ENCODE measurements at places on chromosomes 6 and 20.

DNA sequence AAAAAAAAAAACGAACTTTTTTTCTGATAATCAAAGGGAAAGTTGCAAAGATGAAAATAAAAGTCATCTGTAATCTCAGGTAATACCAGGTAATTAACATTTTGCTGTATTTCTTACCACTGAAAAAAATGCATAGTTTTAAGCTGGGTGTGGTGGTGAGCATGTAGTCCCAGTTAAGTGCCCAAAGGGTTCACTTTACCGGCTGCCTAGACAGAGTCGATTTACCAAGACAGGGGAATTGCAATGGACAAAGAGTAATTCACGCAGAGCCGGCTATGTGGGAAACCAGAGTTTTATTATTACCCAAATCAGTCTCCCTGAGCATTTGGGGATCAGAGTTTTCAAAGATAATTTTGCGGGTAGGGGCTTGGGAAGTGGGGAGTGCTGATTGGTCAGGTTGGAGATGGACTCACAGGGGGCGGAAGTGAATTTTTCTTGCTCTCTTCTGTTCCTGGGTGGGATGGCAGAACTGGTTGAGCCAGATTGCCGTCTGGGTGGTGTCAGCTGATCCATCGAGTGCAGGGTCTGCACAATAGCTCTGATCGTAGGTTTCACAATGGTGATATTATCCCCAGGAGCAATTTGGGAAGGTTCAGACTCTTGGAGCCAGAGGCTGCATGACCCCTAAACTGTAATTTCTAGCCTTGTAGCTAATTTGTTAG, 51.9 kb downstream of the RPF2 start:
- DNase-seq, result no peak

GRCh38 chr6:110550353-110550752, 73.9 kb upstream of the SLC22A16 start:
- DNase-seq, result no peak

- DNase-seq, result peak; percentile 63
Observed at GRCh38 chr6:27814665-27815424, 97.4 kb downstream of the OR2B2 start.

- DNase-seq, result no peak
Observed at GRCh38 chr6:41445261-41445660, 100.9 kb upstream of the FOXP4 start.

DNA sequence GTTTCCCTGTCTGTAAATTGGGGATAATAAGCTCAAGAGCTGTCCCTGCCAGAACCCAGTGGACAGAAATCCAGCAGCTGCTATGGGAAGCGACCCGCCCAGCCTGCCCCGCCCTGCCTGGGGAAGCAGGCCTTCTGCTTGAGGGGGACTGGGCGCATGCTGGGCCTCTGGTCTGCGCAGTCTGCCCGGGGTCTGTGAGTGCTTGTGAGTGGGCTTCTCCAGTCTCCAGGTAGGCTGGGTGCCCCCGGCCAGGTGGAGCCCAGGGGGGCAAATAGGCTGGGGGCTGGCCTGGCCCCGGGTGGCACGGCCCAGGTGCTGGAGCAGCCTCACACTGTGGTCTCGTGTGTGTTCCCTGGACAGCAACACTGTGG, 648 bp upstream of the RBBP8NL start:
- DNase-seq, result no peak

- no peak for DNase-seq
Observed at GRCh38 chr20:2150660-2151059, 49.0 kb downstream of the STK35 start.

- no peak for DNase-seq
Observed at GRCh38 chr6:125022391-125022989, 60.3 kb downstream of the RNF217 start.

DNA sequence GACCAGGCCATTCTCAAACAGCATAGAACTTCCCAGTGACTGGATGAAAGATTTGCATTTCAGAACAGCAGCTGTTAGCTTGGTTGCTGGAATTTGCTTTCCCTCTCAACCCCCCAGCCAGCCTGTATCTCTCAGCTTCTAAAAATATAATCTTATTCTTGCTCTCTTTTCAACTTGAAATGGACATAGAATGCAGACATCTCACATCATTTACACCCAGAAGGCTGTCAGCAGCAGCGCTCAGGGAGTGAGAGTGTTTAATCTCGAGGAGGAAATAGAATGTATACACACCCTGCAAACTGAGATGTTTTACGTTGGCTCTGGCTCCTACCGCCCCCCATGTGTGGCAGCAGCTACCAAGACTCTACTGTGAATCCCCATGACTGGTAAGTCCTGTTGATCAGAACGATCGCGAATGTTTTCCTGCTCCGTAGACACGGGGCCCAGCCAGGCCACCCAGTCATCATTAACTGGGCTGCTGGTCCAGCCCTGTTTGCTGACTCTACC, 163.4 kb upstream of the SLC24A3 start:
- DNase-seq, result no peak

- DNase-seq, result no peak
Observed at GRCh38 chr6:124283486-124283885, 479.8 kb downstream of the NKAIN2 start.

DNA sequence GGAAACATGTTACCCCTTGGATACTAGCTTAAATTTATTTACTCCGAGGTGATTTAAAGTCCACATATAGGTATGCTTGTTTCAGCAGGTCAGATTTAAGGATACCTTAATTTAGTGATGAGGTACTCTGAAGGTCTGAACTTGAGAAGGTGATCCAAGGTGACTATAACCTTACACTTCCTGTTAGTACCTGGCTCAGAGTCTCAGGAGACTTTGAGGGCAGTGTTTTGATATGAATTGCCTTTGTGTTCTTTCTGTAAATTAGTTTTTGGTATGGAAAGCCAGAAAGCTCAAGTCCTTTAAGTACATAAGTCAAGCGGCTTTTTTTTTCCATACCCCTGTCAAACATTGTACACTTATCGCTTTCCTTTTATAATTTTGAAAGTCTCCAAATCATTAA, 489.0 kb downstream of the CDKAL1 start:
- no peak for DNase-seq

DNA sequence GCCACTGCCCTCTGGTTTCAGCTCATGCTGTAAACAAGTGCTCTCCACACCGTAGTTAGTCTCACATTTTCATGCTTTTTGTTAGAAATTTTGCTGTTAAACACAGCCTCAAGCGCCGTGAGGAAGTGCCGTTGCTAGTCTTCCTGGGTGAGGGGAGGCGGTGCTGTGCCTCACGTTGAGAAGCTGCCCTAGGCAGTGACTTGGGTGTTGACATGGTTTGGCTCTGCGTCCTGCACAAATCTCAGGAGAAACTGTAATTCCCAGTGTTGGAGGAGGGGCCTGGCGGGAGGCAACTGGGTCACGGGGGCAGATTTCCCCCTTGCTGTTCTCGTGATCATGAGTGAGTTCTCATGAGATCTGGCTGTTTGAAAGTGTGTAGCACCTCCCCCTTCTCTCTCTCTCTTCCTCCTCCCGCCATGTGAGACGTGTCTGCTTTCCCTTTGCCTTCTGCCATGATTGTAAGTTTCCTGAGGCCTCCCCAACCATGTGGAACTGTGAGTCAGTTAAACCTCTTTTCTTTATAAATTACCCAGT, 95.8 kb downstream of the ERMARD start:
- no peak for DNase-seq

- no peak for DNase-seq
Observed at GRCh38 chr20:19986419-19986818, 30.7 kb upstream of the NAA20 start.

DNA sequence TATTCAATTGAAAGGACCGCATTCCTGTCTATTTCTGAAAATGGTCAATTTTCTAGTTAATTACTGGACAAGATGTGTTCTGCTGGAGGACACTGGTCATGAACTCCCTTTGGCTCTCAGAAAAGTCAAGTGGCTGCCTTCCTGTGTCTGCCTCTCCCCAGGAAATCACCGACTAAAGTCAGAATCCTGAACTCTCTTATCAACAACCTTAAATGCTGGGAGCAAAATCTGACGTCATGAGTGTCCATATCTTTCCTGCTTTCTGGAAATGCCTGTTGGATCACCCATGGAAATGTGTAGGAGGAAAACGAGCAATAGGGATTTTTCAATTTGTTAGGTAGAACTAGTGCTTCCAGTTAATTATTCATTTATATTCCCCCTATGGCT, 53.5 kb upstream of the PLCB1 start:
- no peak for DNase-seq

GRCh38 chr20:60749804-60750602, 502.1 kb upstream of the CDH4 start:
- no peak for DNase-seq

DNA sequence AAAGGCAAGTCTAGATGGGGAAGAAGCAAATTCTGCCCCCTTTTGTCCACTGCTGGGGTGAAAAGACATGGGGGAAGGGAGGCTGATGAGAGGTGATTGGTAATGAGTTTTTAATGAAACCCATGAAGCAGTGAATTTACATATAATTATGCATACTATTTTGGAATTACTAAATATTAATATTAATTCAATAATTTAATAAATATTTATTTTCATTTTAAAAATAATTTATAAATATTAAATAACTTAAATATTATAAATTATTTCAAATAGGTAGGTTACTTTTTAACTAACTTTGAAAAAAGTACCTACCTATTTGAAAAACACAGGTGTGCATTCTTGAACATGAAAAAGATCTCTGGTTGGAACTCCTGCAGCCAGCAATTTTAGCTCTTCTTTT, 138.1 kb upstream of the GPR6 start:
- DNase-seq, result no peak

Measured in endothelial cell (in vitro differentiated cells).